ENCODE measurements at places on chromosomes 7 and 10. TPM values are rescaled to one million over a fixed set of nuclear protein-coding genes. Genes with fewer than 3 reads are reported as not detected.

DNA sequence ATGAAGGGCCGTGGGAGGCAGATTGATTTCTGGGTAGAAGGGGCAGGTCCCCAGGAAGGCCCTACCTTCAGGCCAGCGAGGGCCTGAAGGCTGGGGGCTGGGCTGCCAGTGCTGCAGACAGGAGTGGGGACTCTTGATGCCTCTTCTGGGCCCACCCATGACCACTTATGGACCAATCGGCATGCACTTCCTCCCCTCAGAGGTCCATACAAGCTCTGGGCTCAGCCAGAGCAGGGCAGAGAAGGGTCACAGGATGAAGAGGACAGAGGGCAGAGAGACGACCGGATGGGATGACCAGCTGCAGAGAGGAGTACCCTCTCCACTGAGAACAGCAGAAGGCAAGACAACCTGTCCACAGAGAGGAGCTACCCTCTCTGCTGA lies 120.1 kb downstream of the DYNC2I1 start:
- DNase-seq, result peak; percentile 89
- H3K27me3 ChIP-seq, result no peaks in the 10 kb centered on the region
- peak overlapping the region; percentile 64 for H3K4me3 ChIP-seq
- H3K27ac ChIP-seq, result peak overlapping the region; percentile 9

LRWD1 gene
- 20.0 TPM for total RNA-seq

- H3K4me3 ChIP-seq, result no peak overlapping the region
- no peaks in the 10 kb centered on the region for H3K27me3 ChIP-seq
- H3K36me3 ChIP-seq, result peaks cover 13% of the 10 kb centered on the region
- peak overlapping the region; percentile 42 for H3K27ac ChIP-seq
- H3K4me1 ChIP-seq, result peaks cover 36% of the 10 kb centered on the region
Observed at GRCh38 chr10:126229686-126230085, 158.6 kb downstream of the ADAM12 start.

- H3K27me3 ChIP-seq, result no peaks in the 10 kb centered on the region
- H3K27ac ChIP-seq, result no peak overlapping the region
- no peaks in the 10 kb centered on the region for H3K36me3 ChIP-seq
- H3K4me1 ChIP-seq, result no peaks in the 10 kb centered on the region
- no peak for DNase-seq
Observed at GRCh38 chr10:1860351-1860750, 123.0 kb upstream of the ADARB2 start.

DNA sequence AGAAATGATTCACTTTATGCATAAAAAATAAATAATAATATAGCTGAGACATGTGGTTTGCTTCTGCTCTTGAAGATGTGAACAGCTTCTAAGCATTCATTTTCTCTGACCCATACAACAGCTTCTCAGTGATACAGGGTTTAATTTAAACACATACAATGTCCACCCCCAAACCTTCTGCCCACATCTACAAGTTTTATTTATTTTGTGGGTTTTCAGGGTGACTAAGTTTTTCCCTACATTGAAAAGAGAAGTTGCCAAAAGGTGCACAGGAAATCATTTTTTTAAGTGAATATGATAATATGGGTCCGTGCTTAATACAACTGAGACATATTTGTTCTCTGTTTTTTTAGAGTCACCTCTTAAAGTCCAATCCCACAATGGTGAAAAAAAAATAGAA lies 17.2 kb downstream of the INHBA start:
- peaks cover 25% of the 10 kb centered on the region for H3K4me1 ChIP-seq
- no peaks in the 10 kb centered on the region for H3K27me3 ChIP-seq
- peaks cover 40% of the 10 kb centered on the region for H3K36me3 ChIP-seq
- H3K4me3 ChIP-seq, result no peak overlapping the region
- peak overlapping the region; percentile 47 for H3K27ac ChIP-seq
- DNase-seq, result no peak
